ENCODE measurements at places on chromosomes 2 and 18.

- no peak for DNase-seq
Observed at GRCh38 chr2:105800953-105801635, 56.4 kb downstream of the NCK2 start.

DNA sequence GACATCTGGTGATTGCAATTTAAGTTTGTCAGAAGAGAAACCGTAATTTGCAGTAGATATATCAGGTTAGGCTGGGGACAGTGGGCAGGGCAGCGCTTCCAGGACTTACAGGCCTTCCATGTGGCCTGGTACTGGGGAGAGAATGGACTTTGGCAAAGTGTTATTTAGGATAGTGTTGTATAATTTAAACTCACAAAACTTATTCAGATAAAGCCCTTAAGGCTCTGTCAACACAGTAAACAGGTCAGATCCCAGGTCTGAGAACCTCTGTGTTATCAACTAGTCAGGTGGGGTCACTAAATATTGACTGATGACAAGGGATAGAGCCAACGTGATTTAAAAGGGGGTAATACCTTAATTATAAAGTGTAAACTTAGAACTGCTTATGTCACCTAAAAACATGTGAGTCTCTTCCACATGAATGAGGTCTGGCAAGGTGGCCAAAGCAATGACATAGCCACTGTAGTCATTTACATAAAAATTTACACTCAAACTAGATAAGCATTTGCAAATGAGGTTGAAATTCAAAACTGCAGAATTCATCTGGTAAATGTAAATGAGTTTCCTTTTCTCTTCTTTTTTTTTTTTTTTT lies 80.2 kb upstream of the DNMT3A start:
- no peak for DNase-seq

DNA sequence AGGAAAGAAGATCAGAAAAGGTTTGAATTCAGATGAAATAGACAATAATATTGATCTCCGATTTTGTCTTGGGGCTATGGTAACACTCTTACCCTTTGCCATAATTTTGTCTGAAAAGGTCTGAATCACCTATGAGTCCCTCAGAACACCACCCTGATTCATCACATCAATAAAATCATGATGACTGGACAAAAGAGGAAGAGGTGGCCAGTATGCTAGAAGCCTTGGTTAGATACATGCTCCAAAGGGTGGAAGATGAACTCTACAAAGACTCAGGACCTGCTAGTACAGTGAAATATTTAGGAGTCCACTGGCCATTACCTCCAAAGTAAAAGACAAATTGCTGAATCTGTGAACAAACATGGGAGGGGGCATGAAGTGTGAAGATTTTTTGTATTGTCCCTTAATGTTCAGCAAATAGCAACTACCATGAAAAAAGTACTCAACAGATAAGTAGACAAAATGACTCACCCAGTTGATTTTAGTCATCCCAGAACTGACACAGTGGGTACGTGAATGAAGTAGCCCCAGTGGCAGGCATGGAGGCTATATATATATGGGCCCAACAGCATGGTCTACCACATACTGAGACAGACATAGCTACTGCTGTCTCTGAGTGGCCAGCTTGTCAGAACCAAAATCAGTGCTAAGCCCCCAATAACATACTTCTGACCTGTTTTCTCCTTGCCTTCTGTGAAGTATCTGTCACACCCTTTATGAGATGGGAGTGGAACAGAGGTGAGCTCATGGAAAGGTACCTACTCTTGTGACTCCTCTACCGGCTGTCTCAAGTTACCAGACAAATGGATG lies 36.5 kb upstream of the GLS start:
- no peak for DNase-seq

GRCh38 chr2:101040761-101041160 lies 38.7 kb downstream of the RPL31 start:
- no peak for DNase-seq

GRCh38 chr2:208798698-208799097 lies 392.1 kb downstream of the PTH2R start:
- DNase-seq = no peak

- DNase-seq = no peak
Observed at GRCh38 chr2:197259470-197259999, 51.0 kb downstream of the ANKRD44 start.

DNA sequence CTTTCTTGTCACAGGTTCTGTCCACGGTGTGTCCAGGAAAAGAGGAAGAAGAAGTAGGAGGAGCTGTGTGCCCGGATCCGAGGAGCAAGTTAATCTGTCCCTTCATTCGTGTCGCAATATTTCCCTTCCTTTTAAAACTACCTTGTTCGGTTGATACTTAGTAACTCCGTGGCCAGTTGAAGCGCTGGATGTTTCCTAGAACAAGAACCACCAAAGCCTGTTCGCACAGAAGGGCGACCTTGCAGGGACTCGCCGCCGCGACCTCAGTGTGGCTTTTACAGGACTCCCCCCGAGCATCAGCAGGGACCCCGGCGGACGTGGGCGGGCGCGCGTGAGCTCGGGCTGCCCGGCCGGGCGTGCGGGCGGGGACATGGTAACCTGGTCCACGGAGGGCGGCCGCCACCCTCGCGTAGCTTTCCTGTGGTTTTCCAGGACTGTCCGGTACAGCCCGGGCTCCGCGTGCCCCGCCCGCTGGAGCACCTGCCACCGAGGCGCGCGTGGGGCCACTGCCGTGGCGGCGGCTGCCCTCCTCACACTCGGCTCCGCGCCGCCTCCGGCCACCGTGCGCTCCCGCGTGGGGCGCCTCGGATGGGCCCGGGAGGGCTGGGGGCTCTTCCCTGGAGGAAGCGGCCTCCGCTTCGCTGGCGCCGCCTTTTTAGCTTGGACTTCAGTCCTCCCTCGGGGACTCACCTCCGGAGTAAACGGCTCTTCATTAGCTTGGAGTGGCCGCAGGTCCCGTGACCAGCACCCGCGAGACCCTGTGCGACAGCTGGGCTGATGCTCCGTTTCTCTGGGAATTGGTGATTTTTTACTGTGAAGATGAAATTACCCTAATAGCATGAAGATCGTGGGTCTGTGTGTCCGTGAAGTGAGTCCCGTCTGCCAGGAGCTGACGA lies 9.2 kb upstream of the D2HGDH start:
- no peak for DNase-seq

- no peak for DNase-seq
Observed at GRCh38 chr2:237153181-237153580, 67.5 kb downstream of the COPS8 start.

DNA sequence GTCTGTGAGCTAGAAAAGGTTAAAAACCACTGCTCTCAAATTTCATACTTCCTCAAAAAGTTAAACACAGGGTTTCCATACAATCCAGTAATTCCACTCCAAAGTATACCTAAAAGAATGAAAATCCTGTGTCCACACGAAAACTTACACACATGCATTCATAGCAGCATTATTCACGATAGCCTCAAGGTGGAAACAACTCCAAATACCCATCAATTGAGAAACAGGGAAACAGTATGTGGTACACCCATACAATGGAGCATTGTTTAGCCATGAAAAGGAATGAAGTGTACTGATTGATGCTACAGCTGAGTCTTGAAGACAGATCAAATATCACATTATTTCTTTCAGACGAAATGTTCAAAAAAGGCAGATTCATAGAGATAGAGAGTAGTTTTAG lies 36.7 kb downstream of the UXS1 start:
- no peak for DNase-seq

All from activated T-cell treated with anti-CD3 and anti-CD28 coated beads, Interleukin-2, amount 50 U/mL, for 4 hours (primary cell).